ENCODE measurements at places on chromosomes 12 and 14.
A peak's percentile ranks its signal among the peaks of the same experiment; 100 is the strongest.

- DNase-seq = no peak
Measured at GRCh38 chr14:56224229-56224628, 106.0 kb downstream of the PELI2 start.

DNA sequence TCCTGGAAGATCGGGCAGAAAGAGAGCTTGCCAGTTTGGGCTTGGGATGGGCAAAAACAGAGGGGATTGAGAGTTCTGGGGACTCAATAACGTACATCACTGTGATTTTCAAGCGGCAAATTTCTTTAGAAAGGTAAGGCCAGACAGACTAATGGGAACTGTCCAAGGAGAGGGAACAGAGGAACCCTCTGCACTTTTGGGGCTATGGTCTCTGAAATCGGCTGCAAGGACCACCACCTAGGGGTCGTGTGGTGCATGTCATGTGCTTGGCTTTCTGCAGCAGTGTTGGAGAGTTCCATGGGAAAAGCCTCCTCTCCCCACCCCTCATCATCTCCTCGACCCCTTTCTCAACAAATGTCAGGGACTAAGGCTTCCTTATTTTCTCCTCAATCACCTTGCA, 79.6 kb downstream of the PPM1A start:
- DNase-seq = no peak

DNA sequence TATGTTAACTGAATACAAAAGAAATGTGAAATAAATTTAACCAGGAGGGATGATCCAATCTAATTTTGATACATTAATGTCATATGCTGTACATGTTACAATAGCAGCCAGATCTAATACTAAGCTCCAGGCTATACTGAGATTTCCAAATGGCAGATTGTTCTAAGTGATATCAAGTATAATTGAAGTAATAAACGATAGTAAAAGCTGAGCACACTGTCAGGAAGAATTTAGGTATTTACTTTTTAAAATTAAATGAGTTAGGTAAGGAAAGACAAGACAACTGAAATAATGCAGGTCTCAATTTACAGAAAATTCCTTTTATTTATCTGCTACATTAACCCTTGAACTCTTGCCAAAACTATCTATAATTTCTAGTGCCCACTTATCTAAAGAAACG, 39.9 kb downstream of the INSM2 start:
- no peak for DNase-seq

DNA sequence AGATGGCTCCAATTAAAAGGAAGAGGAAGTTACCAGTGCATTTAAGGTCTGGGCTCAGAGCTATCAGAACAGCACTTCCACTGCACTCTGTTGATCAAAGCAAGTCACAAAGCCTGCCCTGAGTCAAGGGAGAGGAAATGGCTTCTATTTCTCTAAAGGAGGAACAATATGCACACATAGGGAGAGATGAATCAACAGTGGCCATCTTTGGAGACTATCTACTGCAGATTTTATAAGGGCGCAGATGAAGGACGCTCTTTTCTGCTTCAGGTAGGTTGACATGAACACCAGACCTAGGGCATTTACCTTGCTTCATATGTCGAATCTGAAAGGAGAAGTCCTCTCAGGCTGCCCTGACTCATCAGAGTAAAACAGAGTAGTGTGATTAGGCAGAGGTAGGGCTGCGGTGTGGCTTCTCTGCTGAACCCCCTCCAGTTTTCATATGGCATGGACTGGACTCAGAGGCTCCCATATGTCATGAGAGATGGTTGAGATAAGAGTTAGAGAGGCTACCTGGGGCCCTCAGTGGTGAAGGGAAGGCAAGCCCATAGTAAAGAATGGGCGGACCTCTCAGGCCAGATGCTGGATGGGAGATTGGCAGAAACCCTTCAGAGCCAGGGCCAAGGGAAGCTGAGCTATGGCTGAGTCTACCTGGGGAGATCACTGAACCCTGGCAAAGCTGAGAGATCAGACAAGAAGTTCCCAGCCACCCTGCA, 84.4 kb downstream of the ARF6 start:
- DNase-seq = peak; percentile 60

DNA sequence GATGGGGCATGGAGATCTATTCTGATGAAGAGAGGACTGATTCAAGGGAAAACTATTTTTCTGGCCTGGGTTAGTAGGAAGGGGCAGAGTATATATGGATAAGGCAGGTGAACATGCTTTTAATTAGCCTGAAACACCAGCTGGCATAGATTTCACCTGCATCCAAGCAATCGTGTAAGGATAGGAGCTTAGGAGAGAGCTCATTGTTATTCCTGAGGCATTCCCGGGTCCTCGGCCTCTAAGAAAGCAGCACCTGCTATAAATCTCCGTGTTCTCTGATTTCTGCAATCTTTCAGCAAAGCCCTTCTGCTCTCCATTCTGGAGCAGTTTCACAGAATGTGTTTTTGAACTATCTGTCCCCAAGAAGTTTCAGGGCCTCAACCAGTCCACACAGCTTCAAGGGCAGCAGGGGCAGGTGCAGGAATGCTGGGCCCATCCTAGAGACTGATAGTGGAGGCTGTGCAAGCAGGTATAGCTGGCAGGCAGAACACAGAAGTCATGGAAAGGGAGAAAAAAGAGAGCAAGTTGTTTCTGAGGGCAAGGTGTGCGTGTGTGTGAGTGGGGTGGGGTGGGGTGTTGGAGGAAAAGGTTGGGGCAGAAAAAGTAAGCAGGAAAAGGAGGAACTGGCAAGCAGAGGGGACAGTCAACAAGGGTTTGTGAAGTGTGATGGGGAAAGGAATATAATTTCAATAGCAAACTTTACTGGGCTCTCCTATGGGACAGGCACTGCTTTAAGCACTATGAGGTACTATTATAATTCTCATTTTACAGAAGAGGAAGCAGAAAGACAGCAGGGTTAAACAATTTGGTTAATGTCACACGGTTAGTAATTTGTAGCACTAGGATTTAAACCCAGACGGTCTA, 203.7 kb upstream of the SSTR1 start:
- DNase-seq = no peak

DNA sequence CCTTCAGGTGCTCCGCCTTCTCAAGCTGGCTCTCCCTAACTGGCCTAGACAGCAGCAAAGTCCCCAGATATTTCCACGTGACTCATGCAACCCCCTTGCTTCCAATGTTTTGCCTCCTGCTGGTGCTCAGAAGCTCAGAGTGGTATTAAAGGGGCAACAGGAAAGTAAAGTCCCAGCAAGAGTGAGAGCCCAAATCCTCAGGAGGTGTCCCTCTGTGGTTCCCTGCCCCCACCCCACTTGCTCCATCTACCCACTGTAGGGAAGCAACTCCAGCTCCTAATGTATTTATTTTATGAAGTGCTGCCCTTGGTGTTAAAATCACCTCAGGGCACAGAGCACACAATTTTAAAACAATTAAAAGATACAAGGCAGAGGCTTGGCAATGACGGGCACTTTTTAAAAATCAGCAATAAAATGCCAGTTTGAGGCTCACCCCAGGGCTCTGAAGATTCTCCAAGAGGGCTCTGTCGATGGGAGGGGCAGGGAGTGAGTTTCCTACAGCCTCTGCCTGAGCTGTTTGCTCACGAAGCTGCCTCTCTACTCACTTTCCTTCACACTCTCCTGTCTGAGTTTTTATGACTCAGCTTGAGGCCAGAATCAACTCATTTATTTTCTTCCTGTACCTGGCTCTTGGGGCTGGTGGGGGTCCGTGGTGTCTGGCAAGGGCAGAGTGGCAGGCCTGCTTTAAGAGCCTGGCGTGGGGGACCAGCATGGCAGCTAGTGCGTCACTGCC, 81.9 kb upstream of the MAX start:
- no peak for DNase-seq

GRCh38 chr14:72013721-72014345, 81.6 kb downstream of the RGS6 start:
- no peak for DNase-seq

- DNase-seq = no peak
Measured at GRCh38 chr14:87955501-87955900, 37.5 kb downstream of the GALC start.

DNA sequence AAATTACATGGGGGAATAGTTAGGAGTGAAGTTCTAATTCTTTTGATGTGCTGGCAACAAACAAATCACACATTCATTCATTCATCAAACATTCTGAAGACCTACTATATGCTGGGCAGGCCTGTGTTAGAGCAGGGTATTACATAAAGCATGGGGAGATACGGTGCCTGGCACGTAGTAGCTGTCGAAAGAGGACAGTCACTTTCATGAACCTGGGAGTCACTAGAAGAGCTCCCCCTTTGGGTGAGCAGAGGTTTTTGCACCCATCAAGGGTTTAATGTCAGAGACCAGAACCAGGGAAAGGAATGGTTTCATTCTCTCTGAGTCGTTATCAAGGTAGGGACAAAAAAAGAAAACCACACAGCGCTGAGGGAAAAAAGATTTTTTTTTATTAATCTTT, 10.0 kb downstream of the LHX5 start:
- DNase-seq = no peak

- peak; percentile 24 for DNase-seq
Measured at GRCh38 chr14:106506881-106507305, 980.5 kb downstream of the TMEM121 start.

GRCh38 chr14:67785270-67786109, 30.9 kb downstream of the ZFYVE26 start:
- no peak for DNase-seq

DNA sequence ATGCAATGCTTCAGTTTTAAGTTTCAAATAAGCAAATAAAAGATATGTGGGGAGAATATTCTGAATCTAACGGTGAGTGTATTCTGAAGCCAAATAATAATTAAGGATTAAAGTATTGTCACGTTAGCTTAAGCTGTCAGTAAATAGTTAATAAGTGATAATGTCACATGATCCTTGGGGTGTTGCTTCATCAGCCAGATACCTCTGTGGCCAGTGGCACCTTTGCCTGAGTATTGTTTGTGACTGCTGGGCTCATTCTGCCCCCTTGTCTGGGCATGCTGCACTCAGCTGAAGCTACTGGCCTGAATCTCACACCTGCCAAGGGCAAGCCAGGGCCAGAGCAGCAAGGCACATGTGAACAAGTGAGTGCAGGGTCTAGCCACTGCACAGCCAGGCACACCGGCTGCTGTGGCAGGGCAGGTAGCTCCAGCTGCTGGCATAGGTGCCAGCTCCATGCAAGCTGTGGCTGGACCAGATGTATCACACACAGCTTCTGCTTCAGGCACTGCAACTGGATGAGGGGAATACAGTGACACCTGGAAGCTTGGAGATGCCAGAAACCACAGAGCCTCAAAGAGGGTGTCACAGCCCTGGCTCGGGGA, 739.7 kb downstream of the SLC6A15 start:
- no peak for DNase-seq

GRCh38 chr12:20210621-20211215, 157.6 kb upstream of the PDE3A start:
- no peak for DNase-seq

GRCh38 chr12:109600481-109600880, 26.9 kb downstream of the MVK start:
- no peak for DNase-seq

- DNase-seq = no peak
Measured at GRCh38 chr14:72774141-72774540, 119.8 kb downstream of the DPF3 start.

DNA sequence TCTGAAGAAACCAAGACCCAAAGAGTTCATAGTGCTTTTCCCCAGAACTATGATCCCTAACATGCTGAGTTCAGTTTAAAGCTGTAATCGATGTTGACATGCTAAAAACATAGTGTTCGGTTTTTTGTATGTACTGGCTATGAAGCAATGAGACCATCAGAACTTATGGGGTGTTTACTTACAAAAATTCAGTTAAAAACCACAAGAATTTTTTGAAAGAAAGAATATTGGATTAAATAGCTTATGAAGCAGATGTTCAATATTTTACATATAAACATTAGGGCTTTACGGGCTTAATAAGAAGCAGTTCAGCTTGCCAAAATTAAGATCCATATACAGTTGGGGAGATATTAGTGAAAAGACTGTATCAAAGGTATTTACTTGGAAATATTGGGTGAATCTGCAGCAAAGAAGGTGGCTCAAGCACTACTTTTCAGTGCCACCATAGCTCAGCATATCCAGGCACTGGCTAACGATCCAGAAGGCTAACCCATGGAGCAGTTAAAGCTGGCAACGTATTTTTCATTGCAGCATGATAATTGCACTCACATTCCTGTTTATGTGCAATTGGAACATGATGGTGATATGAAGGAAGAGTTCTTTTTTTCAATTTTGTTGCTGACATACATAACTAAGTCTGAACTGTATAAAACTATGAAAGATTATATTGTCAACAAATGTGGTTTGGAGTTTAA, 125.9 kb downstream of the EFCAB11 start:
- no peak for DNase-seq

DNA sequence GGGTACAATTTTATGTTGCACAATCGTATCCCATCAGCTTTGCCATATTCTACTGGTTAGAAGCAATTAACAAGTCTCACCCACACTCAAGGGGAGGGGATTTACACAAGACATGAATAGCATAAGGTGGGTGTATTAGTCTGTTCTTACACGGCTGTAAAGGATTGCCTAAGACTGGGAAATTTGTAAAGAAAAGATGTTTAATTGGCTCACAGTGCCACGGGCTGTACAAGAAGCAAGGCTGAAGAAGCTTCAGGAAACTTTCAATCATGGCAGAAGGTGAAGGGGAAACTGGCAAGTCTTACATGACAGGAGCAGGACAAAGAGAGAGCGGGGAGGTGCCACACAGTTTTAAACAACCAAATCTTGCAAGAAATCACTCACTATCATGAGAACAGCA, 231.8 kb upstream of the AMIGO2 start:
- no peak for DNase-seq

GRCh38 chr14:102917469-102918211, 4.8 kb upstream of the AMN start:
- peak; percentile 43 for DNase-seq

GRCh38 chr12:103933237-103933636, 3.0 kb downstream of the HSP90B1 start:
- no peak for DNase-seq

GRCh38 chr12:115840159-115840558, 437.3 kb downstream of the MED13L start:
- no peak for DNase-seq

- DNase-seq = no peak
Measured at GRCh38 chr12:5213336-5213735, 169.7 kb downstream of the KCNA5 start.

DNA sequence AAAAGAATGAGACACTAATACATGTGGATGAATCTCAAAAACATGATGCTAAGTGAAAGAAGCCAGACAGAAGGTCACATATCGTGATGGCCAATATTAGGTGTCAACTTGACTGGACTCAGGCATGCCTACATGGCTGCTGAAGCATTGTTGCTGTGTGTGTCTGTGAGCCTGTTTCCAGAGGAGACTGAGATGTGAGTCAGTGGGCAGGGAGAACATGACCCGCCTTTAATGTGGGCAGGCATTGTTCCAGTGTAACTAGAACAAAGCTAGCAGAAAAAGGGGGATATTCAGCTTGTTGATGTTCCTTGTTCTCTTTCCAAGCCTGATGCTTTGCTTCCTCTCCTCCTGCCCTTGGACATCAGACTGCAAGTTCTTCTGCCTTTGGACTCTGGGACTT, 47.6 kb downstream of the DCAF5 start:
- no peak for DNase-seq

- no peak for DNase-seq
Measured at GRCh38 chr14:67889455-67889854, 69.9 kb downstream of the RAD51B start.

- no peak for DNase-seq
Measured at GRCh38 chr14:27390155-27390554, 792.3 kb upstream of the NOVA1 start.

GRCh38 chr12:41604830-41605229, 416.7 kb downstream of the PDZRN4 start:
- DNase-seq = no peak

GRCh38 chr12:168763-169525, 45.0 kb downstream of the SLC6A12 start:
- no peak for DNase-seq

Data from stimulated activated CD4-positive, alpha-beta T cell treated with anti-CD3 and anti-CD28 coated beads, Interleukin-4, amount 100 ng/mL, for 4 hours (primary cell).